Femur (tissue), 1 donor: ENCODE measurements at places on chromosomes 5 and 9.
A peak's percentile ranks its signal among the peaks of the same experiment; 100 is the strongest.

- DNase-seq = no peak
Observed at GRCh38 chr9:89139455-89139854, 39.2 kb downstream of the SHC3 start.

DNA sequence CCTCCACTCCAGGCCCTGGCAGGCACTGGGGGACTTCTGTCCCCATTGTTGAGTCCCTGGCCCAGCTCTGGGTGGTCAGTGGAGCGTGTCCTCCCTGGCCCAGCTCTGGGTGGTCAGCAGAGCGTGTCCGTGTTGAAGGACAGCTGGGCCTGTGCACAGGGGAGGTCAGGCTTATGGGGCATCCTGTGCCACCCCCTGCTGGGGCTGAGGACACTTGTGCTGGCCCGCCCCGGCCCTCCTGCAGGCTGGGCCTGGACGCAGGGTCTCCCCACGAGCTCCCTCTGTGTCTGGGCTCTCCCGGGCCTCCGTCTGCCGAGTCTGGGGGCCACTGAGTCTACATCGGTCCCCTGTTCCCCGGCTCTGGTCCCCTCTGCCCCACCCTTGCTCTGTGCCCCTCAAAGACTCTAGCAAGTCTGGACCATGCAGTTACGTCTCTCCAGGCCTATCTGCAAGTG lies 11.5 kb upstream of the CLIC3 start:
- no peak for DNase-seq

GRCh38 chr9:74953235-74953751 lies 581 bp upstream of the C9orf40 start:
- peak; percentile 58 for DNase-seq

- DNase-seq = peak; percentile 36
Observed at GRCh38 chr9:92147030-92147851, 32.0 kb upstream of the SPTLC1 start.

DNA sequence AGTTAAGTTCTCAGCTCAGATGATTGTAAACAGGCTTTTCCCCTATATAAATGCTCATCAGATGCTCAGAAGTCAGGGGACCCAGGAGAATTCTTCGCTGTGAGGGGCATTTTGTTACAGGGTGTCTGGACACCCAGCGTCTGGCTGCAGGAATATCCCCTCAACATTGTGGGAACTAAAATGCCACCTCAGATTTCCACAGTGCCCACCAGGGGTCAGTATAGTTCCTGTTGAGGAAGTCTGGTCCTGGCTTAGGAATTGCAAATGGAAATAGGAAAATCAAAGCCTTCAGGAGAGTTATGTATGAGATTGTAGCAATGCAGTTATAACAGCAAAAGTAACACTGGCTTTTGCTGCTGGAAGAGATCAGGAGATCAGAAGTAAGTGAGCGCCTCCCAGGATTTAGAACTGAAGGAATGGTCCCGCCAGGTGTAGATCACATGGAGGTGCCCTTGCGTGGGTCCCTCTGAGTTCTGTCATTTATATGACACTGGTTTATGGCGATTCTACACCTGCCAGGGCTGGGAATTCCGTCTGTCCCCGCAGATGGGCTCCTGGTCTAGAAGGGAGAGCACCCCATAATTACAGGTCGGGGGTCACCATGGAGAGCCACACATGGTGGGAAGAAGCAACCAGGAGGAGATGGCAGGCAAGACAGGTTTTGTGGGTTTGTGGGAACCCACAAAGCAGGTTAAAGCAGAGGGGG lies 47.1 kb upstream of the CTSL start:
- peak; percentile 77 for DNase-seq

DNA sequence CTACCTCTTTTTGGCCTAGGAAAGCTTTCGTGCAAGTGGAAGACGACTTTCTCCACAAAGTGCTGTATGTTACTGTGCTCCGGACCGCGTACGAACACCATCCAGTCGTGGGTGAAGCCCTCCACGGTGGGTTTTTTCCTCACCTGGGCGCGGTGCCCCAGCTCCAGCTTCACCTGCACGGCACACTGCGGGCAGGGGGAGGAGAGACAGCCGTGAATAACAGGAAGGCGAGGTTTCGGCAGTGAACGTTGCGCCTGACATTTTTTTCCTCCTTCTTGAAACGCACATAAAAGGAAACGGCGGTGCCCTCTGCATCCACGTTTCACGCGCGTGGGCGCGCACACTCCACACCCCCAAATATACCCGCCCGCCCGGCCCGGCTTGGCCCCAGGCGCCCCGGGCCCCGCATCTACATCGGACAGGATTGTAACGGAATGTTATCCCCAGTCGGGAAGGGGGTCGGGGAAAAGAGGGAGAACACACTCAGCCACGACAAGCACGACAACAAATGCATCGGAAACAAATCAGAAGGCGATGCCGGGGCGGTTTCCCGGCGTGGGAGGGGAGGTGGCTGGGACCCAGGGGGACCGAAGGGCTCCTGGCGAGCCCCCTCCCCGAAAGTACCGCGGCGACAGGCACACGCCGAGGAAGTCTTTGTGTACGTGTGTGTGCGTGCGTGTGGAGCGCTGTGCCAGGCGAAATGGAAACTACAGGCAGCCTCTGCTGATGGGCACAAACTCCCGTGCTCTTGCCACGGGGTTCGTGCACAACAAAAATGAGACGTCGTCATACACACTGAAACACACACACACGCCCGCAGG lies 1.4 kb downstream of the MLLT3 start:
- DNase-seq = peak; percentile 55

- no peak for DNase-seq
Observed at GRCh38 chr5:34957857-34958690, 28.7 kb downstream of the DNAJC21 start.

GRCh38 chr9:96217754-96218693 lies 84.0 kb downstream of the HSD17B3 start:
- DNase-seq = peak; percentile 81

- no peak for DNase-seq
Observed at GRCh38 chr5:112161392-112161748, 257.7 kb downstream of the EPB41L4A start.

DNA sequence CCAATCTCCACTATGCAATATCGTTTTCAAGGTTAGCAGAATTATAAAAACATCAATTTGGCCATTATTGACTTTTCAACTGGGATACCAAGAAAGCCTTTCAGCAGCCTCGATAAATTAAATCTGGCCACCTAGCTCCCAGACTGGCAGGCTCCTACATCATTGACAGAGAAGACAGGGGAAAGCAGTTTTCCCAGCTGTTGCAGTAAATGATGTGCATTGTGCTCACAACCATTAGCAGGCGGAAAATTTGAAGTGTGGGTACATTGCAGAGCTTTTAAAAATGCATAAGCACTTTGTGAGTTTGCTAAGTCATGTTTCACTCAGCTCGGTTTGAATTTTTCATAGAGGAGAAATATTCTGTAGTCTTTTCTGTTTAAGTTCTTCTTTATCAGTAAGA lies 297.9 kb downstream of the KCTD16 start:
- peak; percentile 35 for DNase-seq

- no peak for DNase-seq
Observed at GRCh38 chr9:21968331-21969010, 25.7 kb downstream of the CDKN2A start.

GRCh38 chr5:15691521-15691920 lies 191.5 kb downstream of the FBXL7 start:
- DNase-seq = no peak

GRCh38 chr5:73028991-73029595 lies 73.3 kb downstream of the FCHO2 start:
- DNase-seq = no peak

DNA sequence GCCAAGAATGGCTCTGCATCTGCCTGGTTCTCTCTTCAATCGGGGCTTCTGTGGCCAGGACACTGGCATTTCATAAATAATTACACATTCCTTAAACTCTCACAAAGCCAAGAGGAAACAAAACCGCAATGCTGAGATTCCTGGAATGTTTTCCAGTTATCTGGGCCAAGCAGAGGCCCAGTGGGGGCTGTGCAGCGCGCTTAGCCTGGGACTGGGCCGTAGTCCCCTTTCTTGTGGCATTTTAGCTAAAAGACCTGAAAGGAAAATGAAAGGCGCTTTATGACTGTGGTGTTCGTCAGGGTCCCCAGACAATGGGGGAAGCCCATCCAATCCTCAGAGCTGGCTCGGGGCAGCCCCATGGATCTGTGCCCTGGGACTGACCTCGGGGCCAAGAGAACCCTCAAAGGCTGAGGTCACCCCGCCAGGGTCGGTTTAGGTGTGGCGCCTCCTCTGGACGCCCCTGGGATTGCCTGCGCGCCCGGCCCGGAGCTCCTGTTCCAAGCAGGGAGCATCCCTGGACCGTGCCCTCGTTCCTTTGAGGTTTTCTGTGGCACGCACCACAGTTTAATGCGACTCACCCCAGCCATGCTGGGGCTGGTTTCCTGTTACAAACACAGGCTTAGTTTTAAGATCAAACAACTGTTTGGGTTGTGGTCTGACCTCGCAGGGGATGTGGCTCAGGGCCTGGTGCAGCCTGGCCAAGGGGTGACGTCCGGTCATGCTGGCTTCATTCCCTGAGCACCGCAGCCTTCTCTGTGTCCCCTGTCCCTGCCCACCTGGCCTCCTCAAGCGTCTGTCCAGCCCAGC lies 51.5 kb upstream of the NKD2 start:
- peak; percentile 86 for DNase-seq
